ENCODE measurements at places on chromosomes 6 and 20.

- no peak for DNase-seq
These were observed 280.3 kb upstream of the SYNCRIP start for GRCh38 chr6:85923013-85923430.

DNA sequence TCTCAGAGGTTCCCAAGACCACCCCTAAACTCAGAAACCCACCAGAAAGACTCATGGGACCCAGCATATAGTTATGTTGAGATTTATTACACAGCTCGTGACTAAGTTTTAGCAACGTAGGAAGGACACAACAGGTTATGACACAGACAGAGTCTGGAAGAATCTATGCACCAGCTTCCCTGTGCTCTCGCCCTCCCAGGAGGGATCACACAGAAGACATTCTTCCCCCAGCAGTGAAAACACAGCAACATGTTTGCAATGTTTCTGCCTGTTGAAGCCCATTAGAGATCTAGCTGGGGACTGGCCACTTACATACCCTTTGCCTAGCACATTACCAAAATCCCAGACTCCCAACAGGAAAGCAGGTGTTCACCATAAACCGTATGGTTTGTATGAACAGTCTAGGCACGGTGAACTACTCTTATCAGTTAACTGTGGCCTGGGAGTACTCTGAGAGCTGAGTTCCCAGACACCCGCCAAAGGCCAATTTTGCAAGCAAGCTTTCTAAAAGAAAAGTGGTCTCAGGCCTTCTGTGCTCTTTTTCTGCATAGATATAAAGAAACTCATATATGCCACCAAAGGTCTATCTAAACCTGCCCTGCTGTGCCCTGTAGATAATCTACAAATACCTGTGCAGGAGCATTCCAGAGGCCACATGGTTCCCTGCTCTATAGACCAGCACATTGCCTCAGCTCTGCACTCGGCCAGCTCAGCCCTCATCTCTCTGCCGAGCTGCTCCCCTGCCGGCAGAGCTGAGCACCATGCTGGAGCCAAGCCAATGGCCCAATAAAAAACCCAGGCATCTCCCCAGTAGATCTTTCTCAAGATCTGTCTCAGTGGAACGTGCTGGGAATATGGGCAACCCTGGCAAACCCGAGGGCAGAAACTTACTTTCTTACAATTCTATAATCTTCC lies 69.6 kb upstream of the SMIM28 start:
- DNase-seq, result peak; percentile 89

GRCh38 chr6:66628917-66629316 lies 921.9 kb upstream of the EYS start:
- no peak for DNase-seq

DNA sequence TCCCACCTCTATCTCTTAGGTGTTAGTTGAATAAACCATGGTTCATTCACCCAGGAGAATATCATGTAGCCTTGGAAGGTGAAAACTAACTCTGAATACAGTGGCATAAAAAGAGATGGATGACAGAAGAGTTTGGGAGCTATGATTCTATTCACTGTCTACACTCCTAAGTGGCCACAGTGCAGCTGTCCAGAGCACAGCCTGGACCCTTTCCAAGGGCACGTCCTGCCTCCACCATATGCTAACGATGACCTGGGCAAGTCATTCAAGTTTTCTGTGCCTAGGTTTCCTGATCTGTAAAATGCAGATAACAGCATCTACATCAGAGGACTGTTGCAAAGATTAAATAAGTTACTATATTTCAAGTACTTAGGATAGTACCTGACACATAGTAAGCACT lies 314.1 kb downstream of the PTPRT start:
- DNase-seq, result no peak

GRCh38 chr6:42973926-42974325 lies 5.1 kb downstream of the PEX6 start:
- DNase-seq, result no peak

DNA sequence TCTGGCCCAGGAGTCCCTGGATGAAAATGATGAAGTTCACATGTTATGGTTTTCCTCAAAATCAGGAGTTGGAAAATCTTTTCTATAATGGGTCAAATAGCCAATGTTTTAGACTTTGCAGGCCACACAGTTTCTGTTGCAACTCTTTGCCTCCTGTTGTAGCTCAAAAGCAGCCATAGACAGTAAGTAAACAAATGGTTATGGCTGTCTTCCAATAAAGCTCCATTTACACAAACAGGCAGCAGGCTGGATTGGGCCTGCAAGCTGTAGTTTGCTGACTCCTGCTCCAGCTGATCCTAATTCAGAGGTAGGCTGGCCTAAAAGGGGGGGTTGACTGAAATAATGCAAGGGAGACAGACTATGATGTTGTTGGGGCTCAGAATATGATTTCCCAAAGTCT lies 33.0 kb downstream of the METTL24 start:
- no peak for DNase-seq

GRCh38 chr20:63377256-63377941 lies 16.2 kb upstream of the CHRNA4 start:
- no peak for DNase-seq

DNA sequence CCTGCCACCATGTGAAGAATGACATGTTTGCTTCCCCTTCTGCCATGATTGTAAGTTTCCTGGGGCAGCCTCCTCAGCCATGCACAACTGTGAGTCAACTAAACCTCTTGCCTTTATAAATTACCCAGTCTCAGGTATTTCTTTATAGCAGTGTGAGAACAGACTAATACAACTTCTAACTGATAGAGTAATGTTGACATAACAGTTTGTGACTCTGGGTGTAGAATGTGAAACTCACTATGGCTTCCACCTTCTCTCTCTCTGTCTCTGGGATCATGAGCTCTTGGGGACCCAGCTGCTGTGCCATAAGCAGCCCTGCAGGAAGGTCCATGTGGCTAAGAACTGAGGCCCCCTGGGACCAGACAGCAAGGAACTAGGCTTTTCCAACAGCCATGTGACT lies 3.5 kb upstream of the HLA-G start:
- no peak for DNase-seq

GRCh38 chr6:90194371-90194841 lies 102.2 kb downstream of the BACH2 start:
- no peak for DNase-seq

DNA sequence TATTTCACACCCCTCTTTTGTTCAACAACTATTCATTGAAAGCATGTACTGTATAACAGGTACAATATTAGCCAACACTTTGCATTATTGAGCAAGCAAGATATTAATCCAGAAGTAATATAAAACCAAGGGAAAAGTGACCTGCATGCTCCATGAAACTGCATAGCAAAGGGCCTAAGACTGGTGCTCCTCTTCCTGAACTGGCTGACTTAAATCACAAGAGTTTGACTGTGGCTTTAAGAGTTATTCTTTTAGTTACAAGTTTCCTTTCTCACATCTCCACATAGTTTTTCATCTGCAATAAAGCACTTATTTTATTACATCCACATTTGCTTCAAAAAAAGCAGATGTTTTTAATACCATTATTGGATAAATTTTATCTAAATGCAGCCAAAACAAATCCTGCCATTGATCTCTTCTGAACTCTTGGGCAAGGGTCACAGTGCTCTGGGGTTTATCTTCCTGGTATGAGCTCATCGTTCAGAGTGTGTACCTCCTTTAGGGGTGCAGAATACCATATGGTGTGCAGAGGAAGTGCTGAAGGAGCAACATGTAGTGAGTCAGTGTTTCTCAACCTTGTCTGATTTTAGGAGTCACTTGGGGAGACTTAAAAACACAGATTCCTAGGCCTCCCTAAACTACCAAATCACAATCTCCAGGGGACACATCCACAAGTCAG lies 1225.9 kb upstream of the MAP3K7 start:
- no peak for DNase-seq

DNA sequence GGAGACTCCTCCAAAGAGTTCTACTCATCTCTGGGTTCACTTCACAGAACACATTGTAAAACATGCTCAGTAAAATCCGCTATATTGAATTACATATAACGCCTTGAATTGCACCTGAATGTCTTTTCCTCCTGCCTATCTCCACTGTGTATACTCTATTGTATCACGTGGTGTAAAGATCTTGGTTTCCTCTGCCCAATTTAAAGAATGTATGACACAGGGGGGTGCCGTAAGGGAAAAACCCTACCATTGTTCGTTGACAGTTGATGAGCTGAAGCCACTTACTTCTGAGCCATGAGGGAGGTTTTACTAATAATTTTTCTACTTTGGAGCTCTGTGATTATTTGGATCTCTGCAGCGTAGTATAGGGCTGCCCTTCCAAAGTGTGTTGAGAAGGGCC lies 6.0 kb downstream of the ASF1A start:
- DNase-seq, result no peak
